GM04503 (cell line): ENCODE measurements at places on chromosomes 13 and 19.

- no peak for DNase-seq
These were observed 52.5 kb upstream of the CLDN10 start for GRCh38 chr13:95499811-95500712.

DNA sequence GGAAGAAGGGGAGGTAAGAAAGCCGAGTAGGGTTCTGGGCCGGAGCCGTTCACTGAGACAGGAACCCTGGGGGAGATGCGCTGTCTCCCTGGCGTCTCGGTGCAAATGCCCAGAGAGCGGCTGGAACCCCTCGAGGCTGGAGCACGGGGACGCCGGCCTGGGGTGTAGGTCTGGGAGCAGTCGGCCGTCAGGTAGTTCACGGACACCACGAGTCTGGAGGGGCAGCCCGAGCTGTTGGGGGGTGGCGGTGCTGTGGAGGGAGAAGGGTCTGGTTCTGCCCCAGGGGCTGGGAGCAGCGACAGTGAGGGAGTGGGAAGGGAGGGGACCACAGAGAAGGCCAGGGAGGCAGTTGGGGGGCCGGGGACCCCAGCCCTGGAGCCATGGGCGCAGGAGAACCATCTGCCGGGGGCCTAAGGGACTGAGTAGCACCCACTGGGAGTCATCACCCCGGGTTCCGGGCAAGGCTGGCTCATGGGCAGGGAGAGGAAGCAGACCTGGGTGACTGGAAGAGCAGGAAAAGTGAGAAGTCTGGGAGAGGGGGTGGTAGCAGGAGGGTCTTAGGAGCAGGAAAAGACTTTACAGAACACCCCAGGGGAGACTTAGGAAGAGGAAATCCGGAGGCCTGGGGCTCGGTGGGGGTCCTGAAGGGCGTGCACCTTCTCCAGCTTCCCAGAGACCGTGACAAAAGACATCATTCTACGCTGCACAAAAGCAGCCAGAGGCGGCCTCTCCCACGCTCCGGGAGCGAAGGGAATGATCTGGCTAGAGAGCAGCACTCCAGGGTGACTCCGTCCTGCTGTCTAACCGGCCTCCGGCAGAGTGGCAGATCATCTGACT lies 173.1 kb upstream of the SOX1 start:
- DNase-seq = no peak

DNA sequence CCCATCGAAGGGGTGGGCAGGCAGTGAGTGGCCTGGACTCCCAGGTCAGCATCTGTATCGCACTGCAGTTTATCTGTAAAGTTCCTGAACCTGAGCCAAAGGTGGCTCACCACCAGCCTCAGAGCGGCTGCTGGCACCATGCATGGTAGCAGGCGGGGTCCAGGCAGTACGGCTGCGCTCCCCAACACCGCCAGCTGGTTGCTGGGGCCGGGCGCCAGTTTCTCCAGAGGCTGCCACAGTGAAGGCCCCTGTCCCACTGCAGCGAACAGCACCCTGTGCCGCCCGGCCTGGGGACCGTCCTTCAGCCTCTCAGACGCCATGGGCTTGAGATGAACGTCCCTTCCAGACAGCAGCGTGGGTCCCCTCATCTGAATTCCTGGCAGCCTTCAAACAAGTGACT lies 109.8 kb downstream of the KDM4B start:
- DNase-seq = no peak

DNA sequence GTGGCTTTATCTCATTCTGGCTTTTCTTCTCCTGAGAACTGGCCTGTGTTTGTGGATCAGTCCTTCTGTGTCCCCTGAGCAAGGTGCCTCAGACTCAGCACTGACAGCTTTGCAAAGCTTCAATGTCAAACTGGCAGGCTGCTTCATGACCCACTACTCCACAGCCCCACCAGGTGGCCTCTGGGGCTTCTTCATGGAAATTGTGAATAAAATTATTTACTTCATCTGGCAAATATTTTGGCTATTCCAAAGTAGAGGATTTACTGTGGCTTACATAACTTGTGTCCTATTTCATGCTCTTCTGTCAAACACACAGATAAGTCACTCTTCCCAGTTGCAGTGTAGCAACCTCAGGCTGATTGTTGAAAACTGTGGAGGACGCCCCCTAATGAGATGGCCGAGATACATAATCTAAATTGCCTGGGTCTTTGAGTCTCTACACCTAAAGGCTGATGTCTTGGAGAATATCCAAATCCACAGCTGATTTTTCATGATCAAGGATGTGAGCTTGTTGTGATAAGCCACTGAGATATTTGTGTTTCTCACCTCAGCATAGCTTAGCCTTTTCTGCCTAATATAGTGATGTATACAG lies 721.9 kb upstream of the SLC10A2 start:
- no peak for DNase-seq

DNA sequence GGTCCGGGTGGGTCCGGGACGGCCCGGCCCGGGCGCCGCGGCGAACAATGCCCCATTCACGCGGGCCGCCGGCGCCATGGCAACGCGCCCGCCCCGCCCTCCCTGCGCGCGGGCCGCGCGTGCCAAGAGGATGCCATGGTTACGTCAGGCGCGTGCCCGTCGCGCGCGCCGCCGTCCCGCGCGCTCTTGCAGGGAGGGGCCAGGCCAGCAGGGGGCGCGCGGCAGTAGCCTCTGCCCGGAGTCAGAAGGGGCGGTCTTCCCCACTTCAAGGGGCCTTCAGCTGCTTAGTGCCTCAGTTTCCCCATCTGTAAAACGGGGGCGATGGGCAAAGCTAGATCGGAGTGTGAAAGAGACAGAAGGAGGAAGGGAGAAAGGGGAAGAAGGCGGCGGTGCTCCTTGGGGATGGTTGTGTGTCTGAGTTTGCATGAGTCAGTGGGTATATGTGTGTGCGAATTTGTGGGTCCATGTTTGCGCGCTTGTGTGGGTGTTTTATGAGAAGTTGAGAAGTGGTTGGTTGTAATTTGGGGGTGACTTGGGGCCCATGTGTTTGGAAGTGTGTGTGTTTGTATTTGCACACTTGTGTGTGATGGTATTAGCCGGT lies 11.6 kb upstream of the NFIX start:
- DNase-seq = no peak

- DNase-seq = no peak
These were observed 6.8 kb downstream of the TMED1 start for GRCh38 chr19:10828981-10829821.

GRCh38 chr19:810077-810855 lies 11.5 kb downstream of the PLPPR3 start:
- no peak for DNase-seq

DNA sequence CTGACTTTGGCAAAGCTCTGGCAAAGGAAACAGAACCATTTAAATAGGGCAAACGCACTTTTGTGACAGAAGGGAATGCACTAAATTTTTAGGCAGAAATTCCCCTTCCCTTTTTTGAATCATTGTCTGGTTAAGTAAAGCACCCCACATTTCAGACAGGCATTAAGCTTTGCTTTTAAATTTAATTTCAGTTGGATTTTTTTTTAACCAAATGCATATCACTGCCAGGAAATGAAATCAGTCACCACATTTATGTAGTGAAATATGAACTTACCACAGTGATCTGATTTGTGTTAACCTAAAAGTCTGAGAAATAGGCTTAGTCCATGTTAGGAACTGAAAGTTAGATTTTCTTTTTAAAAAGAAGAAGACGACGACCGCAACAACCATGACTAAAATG lies 10.8 kb downstream of the GPR183 start:
- no peak for DNase-seq

DNA sequence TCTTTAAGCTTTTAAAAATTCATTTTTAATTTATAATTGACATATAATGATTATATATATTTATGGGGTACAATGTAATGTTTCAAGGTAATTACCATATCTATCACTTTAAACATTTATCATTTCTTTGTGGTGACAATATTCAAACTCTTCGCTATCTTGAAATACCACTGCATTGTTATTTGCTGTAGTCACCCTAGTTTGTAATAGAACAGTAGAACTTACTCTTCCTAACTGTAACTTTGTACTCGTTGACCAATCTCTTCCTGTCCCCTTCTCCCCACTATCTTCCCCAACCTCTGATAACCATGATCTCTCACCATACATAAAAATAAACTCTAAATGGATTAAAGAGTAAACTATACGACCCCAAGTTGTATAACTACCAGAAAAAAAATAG lies 20.4 kb downstream of the COG6 start:
- no peak for DNase-seq

- no peak for DNase-seq
These were observed 18.6 kb upstream of the LMTK3 start for GRCh38 chr19:48530066-48530720.

DNA sequence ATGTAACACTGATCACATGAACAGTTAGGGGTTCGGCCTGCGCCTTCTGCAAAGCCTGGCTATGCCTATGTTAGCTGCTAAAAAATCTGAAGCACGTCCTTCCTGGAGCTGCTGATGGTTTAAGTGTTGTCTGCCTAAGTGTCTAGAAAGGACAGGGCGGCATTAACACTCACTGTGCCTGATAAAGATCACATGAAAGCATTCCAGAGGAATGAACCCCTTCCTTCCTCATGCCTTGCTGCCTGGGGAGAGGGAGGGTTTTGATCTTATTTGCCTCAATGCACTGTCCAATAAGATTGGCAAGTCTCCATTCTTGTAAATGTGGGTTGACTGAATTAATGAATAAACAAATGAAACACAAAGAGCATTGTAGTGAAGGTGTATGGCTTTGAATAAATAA lies 5.2 kb downstream of the DOCK9 start:
- DNase-seq = no peak

DNA sequence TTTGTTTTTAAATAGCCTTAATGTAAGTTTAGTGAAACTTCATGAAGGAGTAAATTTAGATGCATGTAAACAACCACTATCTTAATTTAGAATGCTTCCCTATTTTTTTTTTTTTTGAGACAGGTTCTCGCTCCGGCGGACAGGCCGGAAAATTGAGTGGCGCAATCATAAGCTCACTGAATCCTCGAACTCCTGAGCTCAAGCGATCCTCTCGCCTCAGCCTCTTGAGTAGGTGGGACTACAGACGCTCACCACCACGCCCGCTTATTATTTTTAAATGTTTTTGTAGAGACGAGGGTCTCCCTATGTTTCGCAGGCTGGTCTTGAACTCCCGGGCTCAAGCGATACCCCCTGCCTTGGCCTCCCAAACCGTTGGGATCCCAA lies 1.6 kb downstream of the TEX30 start:
- no peak for DNase-seq

- no peak for DNase-seq
These were observed 125.0 kb upstream of the NBEA start for GRCh38 chr13:34816908-34817665.

GRCh38 chr19:23273022-23273589 lies 22.9 kb upstream of the ZNF724 start:
- no peak for DNase-seq

GRCh38 chr13:36848199-36848982 lies 29.4 kb downstream of the RFXAP start:
- DNase-seq = no peak
